Fibroblast of the aortic adventitia (primary cell): ENCODE measurements at places on chromosomes 5 and 9. TPM values are rescaled to one million over a fixed set of nuclear protein-coding genes. Genes with fewer than 3 reads are reported as not detected.

DNA sequence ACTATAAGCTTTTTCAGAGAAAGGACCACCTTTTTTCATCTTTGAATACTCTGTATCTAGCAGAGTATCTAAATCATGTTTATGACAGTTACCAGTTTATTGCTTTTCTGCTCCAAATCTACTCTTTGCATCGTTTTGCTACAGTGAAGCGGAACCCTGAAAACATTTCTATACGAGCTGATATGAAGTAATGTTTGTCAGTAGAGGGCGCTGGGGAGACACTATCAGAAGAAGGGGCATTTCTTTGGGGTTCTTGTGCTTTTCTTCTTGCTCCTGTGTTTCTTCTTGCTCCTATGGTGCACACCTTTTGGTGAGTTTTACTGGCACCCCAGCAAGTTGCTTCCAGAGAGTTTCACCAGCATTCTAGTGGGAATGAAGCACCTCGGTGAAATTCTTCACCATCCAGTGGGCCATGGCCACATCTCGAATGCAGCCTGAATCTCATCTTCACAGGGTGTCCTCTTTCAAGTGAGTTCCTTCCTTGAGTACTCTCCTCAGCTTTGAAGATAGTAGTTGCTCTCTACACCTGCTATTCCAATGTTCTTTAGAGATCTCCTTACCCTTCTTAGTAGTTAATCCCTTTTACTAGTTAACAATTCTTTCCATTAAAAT, 98.4 kb downstream of the FGF1 start:
- peak; percentile 49 for DNase-seq

DNA sequence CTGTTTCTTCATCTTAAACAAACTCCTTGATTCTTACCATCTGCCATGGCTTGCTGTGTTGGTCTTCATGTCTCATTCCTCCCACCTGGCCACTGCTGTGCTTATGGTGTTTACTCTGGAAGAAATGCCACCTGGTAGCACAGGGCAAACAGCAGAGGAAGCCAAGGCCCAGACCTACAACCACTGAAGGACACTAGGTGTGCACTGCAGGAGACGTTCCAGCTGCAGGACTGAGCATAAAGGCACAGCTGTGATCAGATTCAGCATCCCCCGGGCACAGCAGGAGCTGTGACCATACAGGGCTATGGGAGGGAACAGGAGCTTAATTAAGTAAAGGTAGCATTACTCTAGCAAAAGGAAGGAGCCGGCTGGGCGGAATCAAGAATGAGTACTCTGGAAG, 12.6 kb upstream of the GNAQ start:
- DNase-seq, result no peak

- no peak for DNase-seq
These were observed 85.0 kb downstream of the PSD2 start for GRCh38 chr5:139880416-139881142.

DNA sequence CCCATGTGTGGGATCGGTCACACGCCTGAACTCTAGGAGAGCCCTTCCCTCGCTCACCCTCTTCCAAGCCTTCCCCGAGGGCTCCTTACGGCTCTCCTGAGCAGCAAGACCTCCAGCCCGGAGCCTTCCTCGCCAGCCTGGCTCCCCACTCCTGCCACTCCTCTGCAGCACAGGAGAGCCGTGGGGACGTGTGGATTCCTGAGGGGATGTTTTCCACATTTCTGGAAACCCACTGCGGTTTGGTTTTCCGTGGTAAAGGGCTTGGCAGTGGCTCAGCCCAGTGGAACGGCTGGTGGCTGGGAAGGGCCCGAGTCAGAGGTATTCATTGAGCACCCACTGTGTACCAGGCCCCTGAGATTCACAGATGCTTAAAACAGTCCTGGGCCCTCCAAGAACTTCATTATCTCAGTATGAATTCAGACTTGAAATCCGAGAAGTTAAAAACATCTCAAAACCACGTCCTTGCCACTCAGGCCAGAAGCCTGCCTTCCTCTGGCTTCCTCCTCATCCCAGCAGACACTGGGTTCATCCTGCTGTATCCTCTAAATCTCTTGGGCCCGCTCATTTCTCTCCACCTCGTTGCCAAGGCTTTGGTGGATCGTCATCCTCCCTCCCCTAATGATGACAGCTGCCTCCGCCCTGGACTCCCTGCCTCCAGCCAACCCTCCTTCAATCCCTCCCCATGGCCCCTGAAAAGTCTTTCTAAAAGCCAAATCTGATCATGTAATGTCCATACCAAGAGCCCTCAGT, 109.6 kb downstream of the FGF18 start:
- DNase-seq, result no peak

- no peak for DNase-seq
These were observed 55.8 kb downstream of the NFIB start for GRCh38 chr9:14258156-14258555.

DNA sequence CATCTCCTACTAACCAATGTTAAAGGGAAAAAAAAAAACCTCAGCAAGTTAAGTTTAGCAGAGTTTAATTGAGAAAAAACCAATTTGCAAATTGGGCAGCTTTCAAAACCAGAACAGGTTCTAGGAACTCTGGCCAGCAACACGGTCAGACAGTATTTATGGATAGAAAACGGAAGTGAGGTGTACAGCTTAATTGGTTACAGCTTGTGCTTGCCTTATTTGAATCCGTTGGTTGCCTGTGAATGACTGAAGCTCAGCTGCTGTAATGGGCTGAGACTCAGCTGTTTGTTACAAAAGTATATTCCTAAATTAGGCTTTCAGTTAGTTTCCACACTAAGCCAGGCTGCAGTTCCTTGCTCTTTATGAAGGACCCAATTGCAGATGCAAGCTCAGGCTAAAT, 217.0 kb downstream of the SREK1 start:
- DNase-seq, result no peak

- no peak for DNase-seq
These were observed 94.4 kb downstream of the VAV2 start for GRCh38 chr9:133897675-133898074.

GRCh38 chr9:132141344-132141947, 20.4 kb upstream of the NTNG2 start:
- peak; percentile 19 for DNase-seq

- no peak for DNase-seq
These were observed 45.4 kb downstream of the TAF11L14 start for GRCh38 chr5:17679597-17680203.

DNA sequence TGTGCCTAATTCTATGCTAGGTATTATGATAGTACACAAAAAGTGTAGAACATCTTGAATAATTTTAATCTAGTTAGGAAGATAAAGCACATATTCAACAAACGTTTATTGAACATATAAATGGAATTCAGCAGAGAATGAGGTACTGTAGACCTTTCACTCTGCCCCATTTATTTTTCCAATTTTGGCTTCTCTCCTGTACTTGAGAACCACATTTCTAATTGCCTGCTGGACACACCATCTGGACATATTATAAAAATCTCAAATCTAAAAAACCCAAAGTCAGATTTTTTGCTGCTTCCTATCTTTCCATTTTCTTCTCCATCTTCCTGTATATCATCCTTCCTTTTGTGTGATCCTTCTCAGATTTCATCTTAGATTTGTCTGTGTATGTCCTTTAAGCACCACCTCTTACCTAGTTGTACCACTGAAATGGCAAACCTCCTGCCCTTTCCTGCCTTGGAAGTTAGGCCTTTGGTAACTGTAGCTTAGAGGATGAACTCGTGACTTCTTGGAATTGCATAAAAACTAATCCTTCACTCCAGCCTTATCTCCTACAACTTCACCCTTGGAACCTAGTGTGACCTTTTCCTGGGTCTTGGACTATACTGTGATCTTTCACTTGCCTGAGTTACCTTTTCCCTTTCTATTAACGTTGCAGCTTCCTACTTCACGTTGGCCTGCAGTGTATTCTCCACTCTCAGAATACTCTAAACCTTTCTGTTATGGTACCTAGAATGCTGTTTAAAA, 8.8 kb downstream of the SLC26A2 start:
- DNase-seq, result no peak

DNA sequence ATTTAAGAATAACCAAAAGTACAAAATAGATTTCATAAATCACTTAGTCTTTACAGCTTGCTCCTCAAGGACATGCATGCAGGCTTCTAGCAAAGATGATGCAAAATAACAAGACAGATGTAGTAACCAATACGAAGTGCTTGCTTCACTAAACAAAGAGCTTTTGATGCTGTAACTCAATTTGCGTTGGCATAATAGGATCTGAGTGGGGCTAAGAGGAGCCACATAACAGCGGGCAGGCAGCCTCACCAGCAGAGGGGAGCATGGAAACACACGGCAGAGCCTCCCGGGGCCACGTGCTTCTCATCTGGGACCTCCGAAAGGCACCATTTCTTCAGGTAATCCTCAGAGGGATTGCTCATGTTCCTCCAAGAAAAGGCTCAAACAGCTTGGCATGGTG, 139.7 kb downstream of the C5orf15 start:
- DNase-seq, result no peak

DNA sequence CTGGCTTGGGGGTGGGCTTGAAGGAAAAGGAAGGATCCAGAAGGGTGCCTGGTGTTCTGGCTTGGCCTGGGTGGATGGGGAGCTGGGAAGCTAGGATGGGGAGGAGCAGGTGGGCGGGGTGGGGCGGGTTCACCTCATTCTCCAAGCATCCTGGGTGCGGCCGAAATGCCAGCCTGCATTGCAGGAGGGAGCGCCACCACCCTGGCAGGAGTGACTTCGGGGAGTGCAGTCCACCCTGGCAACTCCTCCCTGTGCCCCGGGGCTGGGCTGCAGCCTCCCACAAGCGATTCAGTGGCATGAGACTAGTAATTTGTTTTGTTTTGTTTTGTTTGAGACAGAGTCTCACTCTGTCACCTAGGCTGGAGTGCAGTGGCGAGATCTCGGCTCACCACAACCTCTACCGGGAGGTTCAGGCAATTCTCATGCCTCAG, 5.5 kb downstream of the TTC16 start:
- no peak for DNase-seq

- DNase-seq, result no peak
These were observed 12.1 kb downstream of the PRRC2B start for GRCh38 chr9:131405858-131406537.

GRCh38 chr9:18985996-18986395, 47.0 kb downstream of the SAXO1 start:
- DNase-seq, result no peak

GRCh38 chr5:31638345-31638744, 586 bp upstream of the PDZD2 start:
- peak; percentile 12 for DNase-seq

GRCh38 chr5:93608855-93609254, 25.8 kb downstream of the NR2F1 start:
- DNase-seq, result no peak

DNA sequence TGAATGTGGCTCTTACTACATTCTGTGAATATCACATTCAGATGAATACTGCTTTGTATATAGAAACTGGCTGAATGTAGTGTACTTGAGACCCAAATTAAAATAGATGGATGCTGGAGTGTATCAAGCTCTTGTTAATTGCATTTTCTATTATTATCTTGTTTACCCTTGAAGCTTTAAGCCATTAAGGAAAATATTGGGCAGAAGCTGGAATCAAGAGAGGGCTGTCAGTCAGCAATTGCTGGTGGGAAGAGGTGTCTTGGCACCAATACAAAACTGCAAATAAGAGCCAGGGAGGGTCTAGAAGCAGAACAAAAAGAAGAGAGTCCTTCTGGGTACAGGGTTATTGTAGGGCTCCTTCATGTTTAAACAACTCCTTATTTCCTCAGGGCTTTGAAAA, 38.8 kb downstream of the MUSK start:
- no peak for DNase-seq

- no peak for DNase-seq
These were observed 2.9 kb downstream of the P4HA2 start for GRCh38 chr5:132224716-132225115.

GRCh38 chr5:131854134-131854533, 57.3 kb upstream of the FNIP1 start:
- peak; percentile 5 for DNase-seq

DNA sequence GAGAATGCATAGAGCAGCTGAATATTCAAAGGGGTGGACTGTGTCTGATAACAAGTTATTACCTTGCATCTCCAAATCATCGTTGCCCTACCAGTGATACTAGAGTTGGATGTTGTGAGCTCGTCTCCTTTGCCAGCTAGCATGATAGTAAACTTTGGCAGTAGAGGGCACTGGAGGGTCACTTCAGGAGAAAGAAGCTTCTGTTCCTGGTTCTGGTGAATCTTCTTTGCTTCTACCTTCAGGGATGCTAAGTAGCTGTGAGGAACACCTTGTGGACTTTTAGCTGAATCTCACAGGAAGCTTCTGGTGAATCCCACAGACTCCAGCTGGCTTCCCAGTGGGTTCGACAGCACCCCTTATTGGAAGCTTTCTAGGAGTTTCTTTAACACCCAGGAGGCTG, 626.6 kb upstream of the SGCD start:
- DNase-seq, result no peak

GRCh38 chr9:114155995-114156656, 789 bp downstream of the COL27A1 start:
- no peak for DNase-seq

GRCh38 chr5:141338538-141339306, at the start of gene PCDHGA2:
Gene PCDHGA2, plus strand, starts transcription at chr5:141338760.
- DNase-seq, result peak; percentile 68

DNA sequence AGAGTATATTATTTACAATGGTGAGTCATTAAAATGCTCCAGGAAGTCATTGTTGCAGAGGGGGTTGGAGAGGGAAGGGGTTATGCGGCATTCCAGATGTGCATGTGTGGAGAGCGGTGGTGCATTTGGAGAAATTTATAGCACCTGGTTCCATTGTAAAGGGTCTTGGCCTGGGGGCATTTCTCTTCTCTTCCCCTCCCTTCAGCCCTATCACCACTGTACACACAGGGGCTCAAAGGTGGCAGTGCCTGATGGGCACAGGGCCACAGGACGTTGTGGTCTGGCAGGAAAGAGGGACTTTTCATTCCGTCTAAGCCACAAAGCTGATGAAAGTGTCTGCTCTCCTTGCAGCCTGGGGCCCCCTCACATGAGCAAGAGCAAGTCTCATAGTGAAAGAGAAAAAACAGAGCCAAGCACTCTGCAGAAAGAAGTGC, 442.4 kb upstream of the ZNF462 start:
- DNase-seq, result no peak

DNA sequence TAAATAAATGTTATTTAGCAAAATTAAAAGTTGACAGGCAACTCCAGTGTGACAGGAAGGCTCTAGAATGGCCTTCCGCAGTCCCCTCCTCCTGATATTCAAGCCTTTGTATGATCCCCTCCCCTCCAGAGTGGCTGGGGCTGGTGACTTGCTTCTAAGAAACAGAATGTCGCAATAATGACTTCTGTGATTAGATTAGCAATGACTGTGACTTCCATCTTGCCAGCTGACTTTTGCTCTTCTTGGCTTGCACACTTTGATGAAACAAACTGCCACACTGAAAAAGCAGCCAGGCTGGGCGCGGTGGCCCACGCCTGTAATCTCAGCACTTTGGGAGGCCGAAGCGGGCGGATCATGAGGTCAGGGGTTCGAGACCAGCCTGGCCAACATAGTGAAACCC, 106.5 kb upstream of the LARP1 start:
- peak; percentile 30 for DNase-seq

- peak; percentile 43 for DNase-seq
These were observed at the start of gene DBN1 for GRCh38 chr5:177473443-177474001. Gene DBN1, minus strand, starts transcription at chr5:177473634. Its CDS starts 113 bp downstream, at chr5:177473521.

The INSL6 gene
- total RNA-seq, result not detected in 2 replicates

The NFIB gene
- 107 and 111 TPM in 2 replicates for total RNA-seq

The TSTD2 gene
- total RNA-seq, result 17.6 and 23.2 TPM in 2 replicates

The ZNF366 gene
- not detected in 2 replicates for total RNA-seq

The MLANA gene
- not detected in 2 replicates for total RNA-seq

The STPG3 gene
- not detected in 2 replicates for total RNA-seq

The HACD4 gene
- 0.82 and 4.8 TPM in 2 replicates for total RNA-seq

The PCDHGA7 gene
- total RNA-seq, result 2.9 and 8.4 TPM in 2 replicates
